ENCODE measurements at places on chromosomes 7 and 10.

DNA sequence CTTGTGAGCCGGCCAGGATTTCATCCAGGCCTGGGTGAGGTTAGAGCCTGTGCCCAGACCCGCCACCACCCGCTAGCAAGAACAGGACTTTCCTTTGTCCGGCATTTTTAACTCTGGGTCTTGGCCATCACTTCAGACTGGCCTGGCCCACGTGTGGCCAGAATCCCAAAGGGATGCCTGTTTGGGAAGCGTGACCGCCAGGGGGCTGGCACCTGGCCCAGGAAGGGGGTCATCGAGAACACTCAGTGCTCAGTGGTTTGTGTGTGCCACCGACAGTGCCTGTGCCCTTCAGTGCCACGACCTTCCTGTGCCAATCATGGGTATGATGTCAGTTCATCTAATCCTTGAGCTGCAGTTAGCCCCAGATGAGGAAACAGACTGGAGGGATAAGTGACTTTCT lies 85.0 kb downstream of the ZMIZ1 start:
- no peak for DNase-seq

DNA sequence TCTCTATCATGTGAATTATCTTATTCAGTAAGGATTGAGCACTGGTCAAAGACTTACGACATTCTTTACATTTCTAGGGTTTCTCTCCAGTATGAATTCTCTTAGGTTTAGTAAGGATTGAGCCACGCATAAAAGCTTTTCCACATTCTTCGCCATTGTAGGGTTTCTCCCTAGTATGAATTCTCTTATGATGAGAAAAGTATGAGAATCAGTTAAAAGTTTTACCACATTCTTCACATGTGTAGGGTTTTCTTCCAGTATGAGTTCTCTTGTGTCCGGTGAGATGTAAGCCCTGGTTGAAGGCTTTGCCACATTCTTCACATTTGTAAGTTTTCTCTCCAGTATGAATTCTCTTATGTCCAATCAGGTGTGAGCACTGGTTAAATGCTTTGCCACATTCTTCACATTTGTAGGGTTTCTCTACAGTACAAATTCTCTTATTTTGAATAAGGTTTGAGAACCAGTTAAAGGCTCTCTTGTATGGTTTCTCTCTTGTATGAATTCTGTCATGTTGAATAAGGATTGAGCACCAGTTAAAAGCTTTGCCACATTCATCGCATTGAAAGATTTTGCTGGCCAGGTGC lies 445.9 kb downstream of the ZNF479 start:
- no peak for DNase-seq

- DNase-seq: no peak
Observed at GRCh38 chr10:50866317-50866716, 19.1 kb downstream of the A1CF start.

- DNase-seq: no peak
Observed at GRCh38 chr10:124562425-124563060, 100.9 kb downstream of the LHPP start.

- no peak for DNase-seq
Observed at GRCh38 chr7:78473571-78474301, 675.2 kb downstream of the PHTF2 start.

DNA sequence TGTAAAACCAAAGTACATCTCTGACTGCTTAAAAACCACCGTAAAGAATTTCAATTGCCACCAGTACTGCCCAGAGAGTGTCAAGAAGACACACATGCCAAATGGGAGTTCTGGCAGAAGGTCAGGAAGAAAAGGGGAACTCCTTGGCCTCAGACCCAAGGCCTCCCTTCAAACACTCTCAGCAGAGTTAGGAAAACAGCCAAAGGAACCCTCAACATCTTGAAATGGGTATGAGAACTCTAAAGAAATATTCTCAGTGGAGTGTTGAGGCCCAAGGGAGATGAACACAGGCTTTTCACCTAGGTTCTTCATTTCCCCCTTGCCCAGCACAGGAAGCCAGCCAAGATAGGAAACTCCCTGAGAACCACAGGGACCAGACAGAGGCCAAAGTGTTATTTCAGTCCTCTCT lies 96.1 kb upstream of the ASAH2 start:
- DNase-seq: peak; percentile 16

DNA sequence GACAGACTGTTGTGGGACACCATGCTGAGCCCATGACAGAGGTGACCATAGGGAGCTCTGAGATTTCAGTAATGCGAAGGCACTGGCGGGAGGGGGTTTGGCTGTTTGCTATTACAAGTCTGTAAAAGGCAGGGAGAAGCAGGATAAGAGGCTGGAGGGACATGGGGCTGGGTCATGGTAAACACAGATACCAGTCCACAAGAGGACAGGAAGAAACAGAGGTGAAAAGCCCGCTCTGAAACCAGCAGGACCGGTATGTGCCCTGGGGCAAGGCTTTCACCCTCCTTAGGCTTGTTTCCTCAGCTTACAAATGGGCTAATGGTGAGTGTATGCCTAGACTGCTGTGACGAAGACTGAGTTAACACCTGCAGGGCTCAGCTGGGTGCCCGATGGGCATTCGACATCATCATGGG lies 34.1 kb downstream of the ANXA11 start:
- DNase-seq: no peak
